ENCODE measurements at places on chromosomes 1 and 21.

- no peak for DNase-seq
Measured at GRCh38 chr1:16248007-16248436, 11.0 kb upstream of the CPLANE2 start.

GRCh38 chr1:201941420-201942128 lies 4.8 kb downstream of the LMOD1 start:
- DNase-seq: no peak

DNA sequence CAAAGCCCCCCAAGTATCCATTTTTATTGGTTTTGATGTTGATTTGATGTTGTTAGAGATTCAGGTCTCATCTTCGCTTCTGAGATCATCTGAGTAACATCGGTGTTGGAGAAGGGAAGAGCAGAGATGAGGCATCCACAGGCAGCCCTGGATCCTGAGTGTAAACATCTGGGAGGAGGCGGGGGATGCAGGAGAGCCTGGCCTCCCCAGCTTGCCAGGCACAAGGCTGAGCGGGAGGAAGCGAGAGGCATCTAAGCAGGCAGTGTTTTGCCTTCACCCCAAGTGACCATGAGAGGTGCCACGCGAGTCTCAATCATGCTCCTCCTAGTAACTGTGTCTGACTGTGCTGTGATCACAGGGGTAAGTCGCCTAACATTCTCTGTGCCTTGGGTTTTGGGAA lies at the start of gene PROK1:
Gene PROK1, plus strand, starts transcription at position 221 of the 400 bp plus-strand sequence. Its CDS starts 68 bp downstream, at position 289.
- no peak for DNase-seq

GRCh38 chr1:81505831-81506230 lies 294.9 kb upstream of the ADGRL2 start:
- no peak for DNase-seq

- DNase-seq: no peak
Measured at GRCh38 chr21:38772646-38773045, 33.1 kb upstream of the ETS2 start.

DNA sequence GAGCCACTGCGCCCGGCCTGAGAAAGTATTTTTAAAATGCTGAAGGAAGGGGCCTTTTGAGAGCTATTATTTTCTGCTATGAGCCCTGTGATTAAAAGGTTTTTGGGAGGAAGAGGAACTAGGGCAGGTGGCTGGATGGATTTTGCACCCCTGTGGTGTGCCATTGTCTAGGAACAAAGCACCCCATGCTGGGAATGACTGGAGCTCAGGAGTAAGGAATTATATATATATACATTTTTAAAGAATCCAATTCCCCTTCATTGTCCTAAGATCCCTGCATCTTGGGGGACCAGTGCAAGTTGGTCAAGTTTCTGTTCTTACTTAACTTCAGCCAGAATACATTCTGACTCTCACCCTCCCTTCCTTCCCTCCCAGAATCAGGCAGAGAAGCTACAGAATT lies 91.6 kb downstream of the ZNF648 start:
- DNase-seq: no peak

DNA sequence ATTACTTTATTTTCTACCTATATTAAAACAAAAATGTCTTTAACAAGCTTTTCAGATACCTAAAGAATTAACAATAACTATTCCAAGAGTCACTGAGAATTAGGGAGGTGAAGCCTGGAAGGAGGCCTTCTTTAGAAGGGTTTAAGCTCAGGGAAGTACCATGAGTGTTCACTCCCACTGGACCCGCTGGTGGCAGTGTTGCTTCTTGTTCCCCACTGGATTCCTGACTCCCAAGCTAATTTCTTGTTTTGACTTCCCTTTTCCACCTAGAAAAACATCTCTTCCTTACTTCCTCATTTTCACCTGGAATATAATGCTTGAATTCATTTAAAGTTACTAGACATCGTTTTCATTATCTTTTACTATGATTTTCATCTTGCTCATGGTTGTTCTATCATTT lies 264.2 kb downstream of the HMCN1 start:
- DNase-seq: no peak

- no peak for DNase-seq
Measured at GRCh38 chr1:8858112-8858668, 20.3 kb downstream of the ENO1 start.

DNA sequence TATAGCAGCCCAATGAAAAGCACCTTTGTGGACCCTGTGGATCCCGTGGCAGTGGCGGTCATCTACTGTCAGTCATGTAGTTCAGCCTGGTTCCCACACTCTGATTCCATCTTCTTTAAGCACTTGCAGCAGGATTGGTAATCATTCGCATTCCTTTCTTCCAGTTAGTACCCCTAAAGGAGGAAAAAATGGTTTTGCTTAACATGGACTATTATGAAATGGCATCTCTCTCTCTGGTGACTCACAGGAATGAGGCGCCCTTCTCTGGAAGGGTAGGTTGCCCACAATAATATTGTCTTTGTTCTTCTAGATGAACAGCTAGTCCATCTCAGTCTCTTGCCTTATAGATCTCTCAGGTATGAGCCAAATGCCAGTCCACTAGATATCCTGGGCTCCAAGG lies 127.9 kb upstream of the MROH9 start:
- no peak for DNase-seq

- DNase-seq: no peak
Measured at GRCh38 chr1:207004931-207005830, 27.4 kb downstream of the C1orf116 start.

GRCh38 chr1:16966282-16966681 lies 14.1 kb downstream of the MFAP2 start:
- no peak for DNase-seq

DNA sequence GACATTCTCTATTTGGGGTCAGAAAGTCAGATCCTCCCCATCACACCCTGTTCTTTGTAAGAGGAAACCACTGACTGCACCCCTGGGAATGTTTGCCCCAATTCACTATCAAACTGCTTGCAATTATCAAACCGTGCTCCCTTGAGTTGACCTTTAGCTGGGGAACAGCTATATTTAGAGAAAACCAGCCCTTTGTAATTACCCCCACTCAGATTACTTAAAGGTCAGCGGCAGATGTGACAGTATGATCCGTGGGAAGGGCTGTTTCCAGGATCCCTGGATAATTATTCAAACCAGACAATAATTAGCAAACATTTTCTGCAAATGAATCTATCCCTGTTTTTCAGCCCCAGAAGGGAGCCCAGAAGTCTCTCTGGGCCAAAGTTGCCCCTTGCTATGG lies 242.7 kb downstream of the RRAGC start:
- DNase-seq: no peak

DNA sequence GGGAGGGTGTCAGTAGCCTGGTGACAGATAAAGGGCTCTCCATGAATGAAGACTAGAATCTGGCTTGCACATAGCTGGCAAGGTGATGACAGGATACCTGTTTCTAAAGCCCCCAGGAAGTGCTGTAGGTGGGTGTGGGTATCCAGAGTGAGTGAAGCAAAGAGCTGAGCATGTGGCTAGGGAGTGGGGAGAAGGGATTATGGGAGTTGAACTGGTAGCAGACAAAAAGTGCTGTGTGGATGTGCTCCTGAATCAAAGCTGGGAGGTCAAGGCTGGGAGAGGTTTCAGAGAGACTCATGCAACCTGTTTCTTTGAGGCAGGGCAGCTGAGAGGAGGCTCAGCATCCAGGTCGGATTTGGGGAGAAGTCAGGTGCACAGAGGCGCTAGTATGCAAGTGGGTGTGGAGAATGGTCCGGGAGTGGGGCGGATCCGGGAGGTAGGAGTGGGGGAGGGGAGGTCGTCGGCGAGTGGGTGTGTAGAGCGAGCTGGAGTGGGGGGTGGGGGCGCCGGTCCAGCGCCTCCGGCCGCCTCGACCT lies 600 bp downstream of the ASTN1 start:
- no peak for DNase-seq

GRCh38 chr21:44723177-44724131 lies 12.1 kb upstream of the TSPEAR start:
- no peak for DNase-seq

- no peak for DNase-seq
Measured at GRCh38 chr1:29730623-29731022, 494.3 kb downstream of the PTPRU start.

DNA sequence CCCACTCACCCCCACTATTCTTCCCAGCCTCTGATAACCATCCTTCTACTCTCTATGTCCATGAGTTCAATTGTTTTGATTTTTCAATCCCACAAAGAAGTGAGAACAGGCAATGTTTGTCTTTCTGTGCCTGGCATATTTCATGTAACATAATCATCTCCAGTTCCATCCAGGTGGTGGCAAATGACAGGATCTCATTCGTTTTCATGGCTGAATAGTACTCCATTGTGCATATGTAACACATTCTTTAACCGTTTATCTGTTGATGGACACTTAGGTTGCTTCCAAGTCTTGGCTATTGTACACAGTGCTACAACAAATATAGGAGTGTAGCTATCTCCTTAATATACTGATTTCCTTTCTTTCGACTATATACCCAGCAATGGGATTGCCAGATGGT lies 169.3 kb upstream of the NFIA start:
- no peak for DNase-seq

DNA sequence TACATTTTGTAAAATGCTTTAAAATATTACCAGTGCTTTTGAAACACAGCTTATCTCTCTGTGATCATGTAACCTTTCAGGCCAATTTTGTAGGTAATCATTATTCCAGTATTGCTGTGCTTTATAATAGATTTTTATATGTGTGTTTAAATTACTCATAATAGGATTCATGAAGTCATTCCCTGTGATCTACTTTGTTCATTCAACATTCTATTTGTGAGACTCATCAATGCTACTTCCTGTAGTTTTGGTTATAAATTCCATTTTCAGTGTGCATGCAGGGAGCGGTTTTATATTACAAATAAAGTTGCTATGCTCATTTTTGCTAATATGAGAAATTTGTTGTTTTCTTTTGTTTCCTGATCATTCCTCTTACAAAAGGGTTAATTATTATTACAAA lies 4.1 kb upstream of the OR2M5 start:
- no peak for DNase-seq

DNA sequence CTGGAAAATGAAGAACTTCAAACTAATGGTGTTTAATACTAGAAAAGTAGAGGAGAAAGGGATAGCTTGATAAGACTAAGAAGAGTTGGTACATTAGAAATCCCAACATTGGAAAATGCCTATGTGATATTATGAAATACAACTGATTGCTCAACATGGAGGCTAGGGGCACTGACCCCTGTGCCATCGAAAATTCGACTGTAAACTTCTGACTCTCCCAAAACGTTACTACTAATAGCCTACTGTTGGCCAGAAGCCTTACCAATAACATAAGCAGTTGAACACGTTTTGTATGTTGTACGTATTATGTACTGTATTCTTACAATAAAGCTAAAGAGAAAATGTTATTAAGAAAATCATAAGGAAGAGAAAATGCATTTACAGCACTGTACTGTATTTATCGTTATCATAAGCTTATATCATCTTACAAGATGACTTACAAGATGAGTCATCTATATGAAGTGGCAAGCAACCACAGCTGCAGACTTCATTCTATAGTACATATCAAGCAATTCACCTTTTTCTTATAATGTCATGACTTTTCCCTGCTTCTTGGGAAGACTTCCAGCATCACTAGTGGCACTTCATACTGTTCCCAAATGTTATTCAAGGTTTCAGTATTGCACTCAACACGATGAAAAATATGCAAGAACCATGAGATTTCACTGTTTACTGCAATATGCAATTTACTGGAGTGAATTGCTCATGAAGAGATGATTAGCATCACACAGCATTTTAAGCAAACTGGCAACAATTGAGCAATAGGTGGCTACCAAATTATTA lies 12.9 kb upstream of the CTSK start:
- DNase-seq: no peak

DNA sequence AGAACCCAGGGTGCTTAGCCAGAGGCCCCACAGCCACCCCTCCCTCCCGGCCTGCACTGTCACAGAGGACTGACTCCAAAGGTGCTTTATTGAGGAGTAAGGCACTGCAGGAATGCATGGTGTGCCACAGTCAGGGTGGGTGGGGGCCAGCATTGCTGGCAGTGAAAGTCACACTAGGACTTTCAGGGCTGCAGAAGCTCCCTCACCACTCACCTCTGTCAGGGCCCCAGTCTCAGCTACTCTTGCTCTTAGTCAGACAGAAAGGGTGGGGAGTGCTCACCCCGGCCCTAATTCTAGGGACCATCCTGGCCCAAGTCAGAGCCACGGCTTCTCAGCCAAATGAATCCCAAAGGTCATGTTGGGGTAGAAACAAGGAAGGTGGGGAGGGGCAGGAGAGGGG lies 19.4 kb downstream of the KNCN start:
- no peak for DNase-seq

- no peak for DNase-seq
Measured at GRCh38 chr1:92583821-92584760, 97.4 kb upstream of the GFI1 start.

- DNase-seq: no peak
Measured at GRCh38 chr1:17162941-17163340, 42.0 kb upstream of the PADI1 start.

- DNase-seq: no peak
Measured at GRCh38 chr1:205488074-205488723, 16.3 kb upstream of the CDK18 start.

DNA sequence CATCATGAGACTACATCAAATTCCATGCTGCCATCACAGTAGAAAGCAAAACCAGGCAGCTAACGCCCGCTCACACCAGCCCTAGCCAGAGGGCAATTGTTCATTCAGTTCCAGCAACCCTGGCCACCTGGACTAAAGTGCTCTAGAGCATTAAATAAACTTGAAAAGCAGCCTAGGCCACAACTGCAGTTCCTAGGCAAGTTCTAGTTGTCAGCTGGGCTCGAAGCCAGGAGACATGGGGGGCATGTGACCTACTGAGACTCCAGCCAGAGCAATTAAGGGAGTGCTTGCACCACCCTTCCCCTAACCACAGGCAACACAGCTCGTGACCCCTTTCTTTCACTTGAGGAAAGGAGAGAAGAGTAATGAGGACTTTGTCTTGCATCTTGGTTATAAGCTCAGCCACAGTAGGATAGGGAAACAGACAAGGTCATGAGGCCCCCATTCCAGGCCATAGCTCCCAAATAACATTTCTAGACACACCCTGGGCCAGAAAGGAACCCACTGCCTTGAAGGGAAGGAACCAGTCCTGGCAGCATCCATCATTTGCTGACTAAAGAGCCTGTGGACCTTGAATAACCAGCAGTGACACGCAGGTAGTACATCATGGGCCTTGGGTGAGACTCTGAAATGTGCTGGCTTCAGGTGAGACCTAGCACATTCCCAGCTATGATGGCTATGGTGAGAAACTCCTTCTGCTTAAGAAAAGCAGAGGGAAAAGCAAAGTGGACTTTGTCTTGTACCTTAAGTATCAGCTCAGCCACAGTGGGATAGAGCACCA lies 77.0 kb downstream of the ZZZ3 start:
- DNase-seq: no peak

- no peak for DNase-seq
Measured at GRCh38 chr1:65894738-65895605, 102.3 kb downstream of the PDE4B start.

- DNase-seq: no peak
Measured at GRCh38 chr1:14313731-14314431, 284.6 kb upstream of the KAZN start.

DNA sequence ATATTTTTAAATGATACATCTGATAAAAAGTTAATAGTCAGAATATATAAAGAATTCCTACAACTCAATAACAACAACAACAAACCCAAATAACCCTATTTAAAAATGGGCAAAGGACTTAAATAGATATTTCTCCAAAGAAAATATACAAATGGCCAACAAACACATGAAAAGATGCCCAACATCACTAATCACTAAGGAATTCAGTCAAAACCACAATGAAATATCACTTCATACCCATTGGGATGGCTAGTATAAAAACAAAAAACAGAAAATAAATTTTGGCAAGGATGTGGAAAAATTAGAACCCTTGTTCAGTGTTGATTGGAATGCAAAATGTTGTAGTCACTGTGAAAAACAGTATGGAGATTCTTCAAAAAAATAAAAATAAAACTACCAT lies 184.8 kb upstream of the RAB4A start:
- DNase-seq: no peak
